Activated CD4-positive, alpha-beta T cell treated with anti-CD3 and anti-CD28 coated beads, Interleukin-2, amount 50 U/mL, for 24 hours (primary cell): ENCODE measurements at places on chromosomes 3 and 15.

DNA sequence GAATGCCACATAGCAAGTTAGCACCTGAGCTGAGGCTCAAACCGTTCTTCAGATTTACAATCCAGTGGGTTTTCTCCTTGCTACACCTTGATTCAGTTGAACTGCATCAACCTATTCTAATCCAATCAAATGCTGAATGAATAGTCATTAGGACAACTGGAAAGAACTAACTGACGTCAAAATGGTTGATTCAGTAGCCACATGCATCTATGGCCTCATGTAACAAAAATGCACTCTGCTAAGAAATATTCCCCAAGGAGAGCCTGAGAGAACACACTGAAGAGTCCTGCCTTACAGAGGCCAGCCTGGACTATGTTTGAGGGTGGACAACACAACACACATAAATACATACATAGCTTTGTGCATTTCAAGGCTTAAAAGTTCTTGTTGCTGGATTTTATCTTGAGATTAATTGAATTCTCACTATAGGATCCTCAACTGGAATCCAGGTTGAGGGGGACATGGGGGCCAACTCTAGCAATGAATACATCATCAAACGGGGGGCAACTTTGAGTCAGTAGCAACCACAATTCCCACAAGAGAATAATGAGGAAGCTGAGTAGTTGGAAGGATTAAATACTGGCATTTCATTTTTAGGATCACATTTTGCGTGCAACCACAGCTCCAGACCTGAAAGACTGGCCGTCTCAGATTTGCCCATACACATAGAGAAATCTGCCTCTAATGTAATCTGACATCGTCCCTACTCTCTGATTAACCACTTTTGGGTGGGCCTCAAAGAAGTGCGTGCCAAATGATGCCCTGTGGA, 280.2 kb upstream of the ICE2 start:
- DNase-seq: no peak

- DNase-seq: no peak
These were observed 11.4 kb upstream of the CCDC174 start for GRCh38 chr3:14640157-14640562.

DNA sequence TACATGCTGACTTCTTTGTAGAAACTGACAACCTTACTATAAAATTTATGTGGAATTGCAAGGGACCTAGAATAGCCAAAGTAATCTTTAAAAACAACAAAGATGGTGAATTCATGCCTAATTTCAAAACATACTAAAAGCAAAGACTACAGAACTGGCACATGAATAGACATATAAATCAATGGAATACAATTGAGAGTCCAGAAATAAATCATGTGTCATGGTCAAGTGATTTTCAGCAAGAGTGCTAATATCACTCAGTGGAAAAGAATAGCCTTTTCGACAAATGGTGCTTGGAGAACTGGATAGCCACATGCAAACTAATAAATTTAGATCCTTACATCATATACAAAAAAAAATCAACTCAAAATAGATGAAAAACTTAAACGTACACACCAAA, 8.7 kb downstream of the IMPG2 start:
- DNase-seq: no peak

- no peak for DNase-seq
These were observed 4.5 kb upstream of the USP19 start for GRCh38 chr3:49124991-49125670.

DNA sequence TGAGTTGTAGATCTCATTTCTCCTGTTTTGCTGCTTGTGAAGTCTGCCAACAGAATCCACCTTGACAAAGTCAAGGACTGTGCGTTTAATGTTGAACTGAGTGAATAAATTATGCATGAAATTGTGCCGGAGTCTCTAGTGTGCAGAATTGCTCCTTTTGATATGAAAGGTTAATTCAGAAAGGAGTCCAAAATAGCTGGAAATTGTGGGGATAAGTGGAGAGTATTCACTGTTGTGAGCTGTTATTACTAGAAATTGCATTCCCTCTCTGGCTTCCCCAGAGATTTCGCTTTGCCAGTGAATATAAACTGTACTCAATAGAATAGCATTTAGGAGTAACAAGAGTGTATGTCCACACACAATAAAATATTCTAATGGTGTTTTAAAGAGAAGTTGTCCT, 43.1 kb downstream of the SAMMSON start:
- DNase-seq: no peak

DNA sequence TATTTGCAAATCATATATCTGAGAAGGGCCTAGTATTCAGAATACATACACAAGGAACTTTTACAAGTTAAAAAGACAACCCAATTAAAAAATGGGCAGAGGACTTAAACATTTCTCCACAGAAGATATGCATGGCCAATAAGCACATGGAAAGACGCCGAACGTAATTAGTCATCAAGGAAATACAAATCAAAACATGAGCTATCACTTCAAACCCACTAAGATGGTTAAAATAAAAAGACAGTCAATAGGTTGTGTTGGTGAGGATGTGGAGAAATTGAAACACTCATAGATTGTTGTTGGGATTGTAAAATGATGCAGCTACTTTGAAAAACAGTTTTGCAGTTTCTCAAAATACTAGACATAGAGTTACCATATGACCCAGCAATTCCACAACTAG, 61.2 kb upstream of the NEO1 start:
- no peak for DNase-seq

DNA sequence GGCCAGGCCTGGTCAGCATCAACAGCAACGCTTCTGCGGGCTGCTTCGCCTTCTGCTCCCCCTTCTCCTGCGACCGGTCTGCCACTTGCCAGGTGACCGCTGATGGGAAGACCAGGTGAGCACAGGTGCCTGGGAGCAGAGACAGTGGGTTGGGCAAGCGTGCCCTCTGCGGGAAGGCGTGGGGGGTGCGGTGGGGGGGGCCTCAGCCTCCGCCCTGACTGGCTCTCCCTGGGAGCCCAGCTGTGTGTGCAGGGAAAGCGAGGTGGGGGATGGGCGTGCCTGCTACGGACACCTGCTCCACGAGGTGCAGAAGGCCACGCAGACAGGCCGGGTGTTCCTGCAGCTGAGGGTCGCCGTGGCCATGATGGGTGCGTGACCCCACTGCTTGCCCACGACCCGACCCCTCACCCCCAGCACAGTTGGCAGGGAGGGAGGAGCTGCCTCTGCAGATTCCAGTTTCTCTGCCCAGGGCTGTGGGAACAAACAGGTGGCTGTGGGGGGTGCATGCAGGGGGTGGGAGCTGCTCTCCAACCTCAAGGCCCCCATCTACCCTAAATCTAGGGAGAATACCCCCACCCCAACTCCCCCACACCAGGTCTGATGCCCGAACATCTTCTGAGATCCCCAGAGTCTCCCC, 8.8 kb downstream of the STAB1 start:
- no peak for DNase-seq

- DNase-seq: no peak
These were observed 191.5 kb downstream of the TNIK start for GRCh38 chr3:171268677-171269076.

DNA sequence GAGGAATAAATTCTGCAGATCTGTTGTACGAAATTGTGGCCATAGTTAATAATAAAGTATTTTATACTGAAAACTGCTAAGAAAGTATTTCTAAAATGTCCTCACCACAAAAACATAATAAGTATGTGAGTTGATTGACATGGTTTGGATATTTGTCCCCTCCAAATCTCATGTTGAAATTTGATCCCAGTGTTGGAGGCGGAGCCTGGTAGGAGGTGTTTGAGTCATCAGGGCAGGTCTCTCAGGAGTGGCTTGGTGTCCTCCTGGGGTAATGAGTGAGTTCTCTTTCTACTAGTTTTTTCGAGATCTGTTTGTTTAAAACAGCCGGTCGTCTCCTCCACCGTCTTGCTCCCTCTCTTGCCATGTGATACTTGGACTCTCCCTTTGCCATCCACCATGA, 424.1 kb upstream of the KCNMB2 start:
- DNase-seq: no peak

DNA sequence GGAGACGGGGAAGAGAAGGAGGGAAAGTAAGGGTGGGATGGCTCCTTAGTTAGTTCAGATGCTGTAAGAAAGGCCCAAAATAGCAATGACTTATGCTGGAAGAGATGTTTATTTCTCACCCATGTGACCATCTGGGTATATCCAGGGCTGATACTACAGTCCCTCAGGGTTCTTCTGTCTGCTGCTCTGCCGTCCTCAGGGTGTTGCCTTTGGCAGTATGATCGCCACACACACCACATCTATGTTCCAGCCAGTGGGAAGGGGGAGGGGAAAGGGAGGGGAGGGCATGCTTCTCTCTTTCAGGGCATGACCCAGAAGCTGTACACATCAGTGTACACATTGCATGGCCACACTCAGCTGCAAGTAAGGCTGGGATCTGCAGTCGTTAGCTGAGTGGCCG, 10.2 kb downstream of the CD276 start:
- DNase-seq: no peak

DNA sequence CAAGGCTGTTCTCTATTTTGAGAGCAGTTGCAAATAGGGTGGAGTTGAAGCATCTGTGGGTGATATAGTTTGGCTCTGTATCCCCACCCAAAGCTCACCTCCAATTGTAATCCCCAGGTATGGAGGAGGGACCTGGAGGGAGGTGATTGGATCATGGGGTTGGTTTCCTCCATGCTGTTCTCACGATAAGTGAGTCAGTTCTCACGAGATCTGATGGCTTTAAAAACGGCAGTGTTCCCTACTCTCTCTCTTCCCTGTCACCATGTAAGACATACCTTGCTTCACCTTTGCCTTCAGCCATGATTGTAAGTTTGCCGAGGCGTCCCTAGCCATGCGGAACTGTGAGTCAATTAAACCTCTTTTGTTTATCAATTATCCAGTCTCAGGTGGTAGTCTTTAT, 21.0 kb downstream of the CHST2 start:
- DNase-seq: no peak

GRCh38 chr3:82474711-82475110, 713.3 kb upstream of the GBE1 start:
- no peak for DNase-seq

GRCh38 chr15:51992953-51993352, 21.4 kb upstream of the LEO1 start:
- no peak for DNase-seq

DNA sequence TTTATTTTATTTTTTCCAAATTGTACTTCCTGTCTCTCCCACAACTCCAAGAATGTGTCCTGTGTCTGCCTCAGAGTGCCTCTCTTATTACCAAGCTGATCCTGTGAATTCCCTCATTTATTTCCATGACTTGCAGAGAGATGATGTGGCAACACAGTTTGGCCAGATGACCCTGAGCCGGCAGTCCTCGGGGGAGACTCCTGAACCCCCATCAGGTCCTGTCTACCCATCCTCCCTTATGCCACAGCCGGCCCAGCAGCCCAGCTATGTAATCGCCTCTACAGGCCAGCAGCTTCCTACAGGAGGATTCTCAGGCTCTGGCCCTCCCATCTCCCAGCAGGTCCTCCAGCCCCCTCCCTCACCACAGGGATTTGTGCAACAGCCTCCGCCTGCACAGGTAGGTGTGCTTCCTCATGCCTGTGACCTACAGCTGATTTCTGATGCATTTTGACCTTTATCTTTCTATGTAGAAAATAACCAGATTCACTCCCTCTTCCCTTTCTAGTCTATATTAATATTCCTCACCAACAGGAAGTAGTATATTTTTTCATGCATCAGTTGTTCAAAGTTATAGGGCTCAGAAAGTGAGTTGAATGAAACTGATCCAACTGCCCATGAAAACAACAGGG, 100.0 kb downstream of the ARPP21 start:
- no peak for DNase-seq

GRCh38 chr15:39885099-39885777, 34.8 kb downstream of the GPR176 start:
- DNase-seq: no peak

GRCh38 chr3:117990627-117991026, 1044.0 kb downstream of the IGSF11 start:
- DNase-seq: no peak

- DNase-seq: no peak
These were observed 309.3 kb upstream of the PLSCR5 start for GRCh38 chr3:146914409-146914808.

- DNase-seq: no peak
These were observed 61.9 kb downstream of the ADAMTS17 start for GRCh38 chr15:100279849-100280248.

DNA sequence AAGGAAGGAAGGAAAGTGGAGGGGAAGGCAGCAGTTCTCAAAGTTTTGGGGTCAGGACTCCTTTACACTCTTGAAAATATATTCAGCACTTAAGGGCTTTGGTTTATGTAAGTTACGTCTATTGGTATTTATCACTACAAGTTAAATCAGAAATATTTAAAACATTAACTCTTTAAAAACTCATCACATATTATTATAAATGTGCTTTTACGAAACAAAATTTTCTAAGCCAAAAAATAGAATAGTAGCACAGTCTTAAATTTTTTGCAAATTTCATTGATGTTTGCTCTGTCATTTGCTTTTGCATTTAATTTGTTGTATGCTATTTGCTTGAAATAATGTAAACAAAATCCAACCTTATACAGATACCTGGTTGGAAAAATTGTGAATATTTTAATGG, 7.5 kb downstream of the UBE2Q2 start:
- no peak for DNase-seq

DNA sequence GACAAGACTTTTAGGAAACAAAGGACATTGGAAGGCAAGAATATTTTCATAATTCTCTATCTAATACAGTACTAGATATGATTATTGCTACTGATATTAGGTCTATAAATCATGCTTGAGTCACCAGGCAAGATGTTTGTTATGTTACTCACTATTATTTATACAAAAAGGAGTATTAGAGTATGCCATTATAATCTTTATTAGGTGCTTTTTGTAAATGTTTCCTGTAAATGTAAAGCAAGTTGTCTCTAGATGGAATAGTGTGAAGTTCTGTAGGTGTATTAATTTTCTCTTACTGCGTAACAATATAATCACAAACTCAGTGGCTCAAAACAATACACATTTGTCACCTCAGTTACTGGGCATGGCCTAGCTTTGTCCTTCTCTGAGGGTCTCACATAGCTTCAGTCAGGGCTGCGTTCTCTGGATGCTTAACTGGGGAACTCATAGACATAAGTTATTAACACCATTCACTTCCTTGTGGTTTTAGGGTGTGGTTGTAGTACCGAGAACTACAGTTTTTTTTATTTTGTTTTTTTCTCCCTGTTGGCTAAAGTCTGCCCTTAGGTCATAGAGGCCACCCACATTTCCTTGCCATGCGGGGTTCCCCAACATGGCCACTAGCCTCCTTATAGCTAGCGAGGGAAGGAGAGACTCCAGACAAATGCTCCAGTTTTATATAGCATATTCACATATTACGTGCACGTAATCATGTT, 20.3 kb upstream of the MAP3K13 start:
- DNase-seq: no peak

DNA sequence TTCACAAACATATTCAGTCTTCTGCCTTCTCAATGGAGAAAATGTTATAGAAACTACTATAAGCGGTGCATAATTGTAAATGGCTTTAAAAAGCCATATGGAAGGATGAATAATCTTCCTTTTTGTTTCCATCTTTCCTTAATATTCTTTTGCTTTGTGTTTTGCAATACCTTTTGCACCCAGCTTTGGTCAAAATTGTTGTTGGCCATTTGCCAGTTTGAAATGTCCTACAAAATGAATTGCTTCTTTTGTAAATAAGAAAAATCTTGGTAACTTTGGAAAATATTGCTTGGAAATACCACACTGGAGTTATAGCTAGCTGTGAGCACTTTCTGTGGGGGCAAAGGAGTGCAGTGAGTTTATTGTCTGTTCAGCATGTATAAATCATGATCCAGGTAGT, 93.5 kb upstream of the NR2F2 start:
- no peak for DNase-seq
